ENCODE measurements at places on chromosomes 6 and 20.

DNA sequence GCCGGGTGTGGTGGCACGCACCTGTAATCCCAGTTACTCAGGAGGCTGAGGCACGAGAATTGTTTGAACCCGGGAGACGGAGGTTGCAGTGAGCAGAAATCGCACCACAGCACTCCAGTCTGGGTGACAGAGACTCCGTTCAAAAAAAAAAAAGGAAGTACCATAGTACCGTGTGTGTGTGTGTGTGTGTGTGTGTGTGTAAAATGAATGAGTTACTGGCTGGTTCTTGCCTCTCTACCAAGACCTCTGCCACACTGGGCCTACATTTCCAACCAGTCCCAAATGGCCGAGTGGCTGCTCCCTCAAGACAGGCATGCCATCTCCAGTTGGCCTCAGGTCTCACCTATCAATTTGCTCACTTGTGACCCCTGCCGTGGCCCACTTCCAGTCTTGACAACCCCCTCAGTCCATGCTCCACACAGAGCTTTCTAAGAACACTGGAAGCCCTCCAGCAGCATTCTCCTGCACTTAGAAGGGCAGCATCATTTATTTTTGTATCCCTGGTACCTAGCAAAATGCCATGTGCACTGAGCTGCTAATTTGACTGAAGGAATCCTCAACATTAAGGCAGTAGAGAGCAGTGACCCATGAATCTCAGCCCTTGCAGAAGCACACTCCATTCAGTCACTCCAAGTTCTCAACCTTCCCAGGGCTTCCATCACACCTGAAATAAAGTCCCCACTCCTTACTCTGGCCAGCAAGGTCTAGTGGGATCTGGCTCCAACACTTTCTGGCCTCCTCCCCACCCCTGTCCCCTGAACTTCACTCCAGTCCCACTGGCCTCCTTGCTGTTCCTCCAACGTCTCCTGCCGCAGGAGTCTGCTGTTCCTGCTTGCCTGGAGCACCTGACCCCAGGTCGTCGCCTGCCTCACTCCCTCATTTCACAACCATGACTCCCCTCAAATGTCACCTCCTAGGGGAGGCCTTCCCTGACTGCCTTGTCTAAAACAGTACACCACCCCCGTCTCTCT lies 29.9 kb downstream of the COX4I2 start:
- no peak for DNase-seq

- DNase-seq = no peak
These were observed 123.6 kb upstream of the DST start for GRCh38 chr6:56766139-56766805.

DNA sequence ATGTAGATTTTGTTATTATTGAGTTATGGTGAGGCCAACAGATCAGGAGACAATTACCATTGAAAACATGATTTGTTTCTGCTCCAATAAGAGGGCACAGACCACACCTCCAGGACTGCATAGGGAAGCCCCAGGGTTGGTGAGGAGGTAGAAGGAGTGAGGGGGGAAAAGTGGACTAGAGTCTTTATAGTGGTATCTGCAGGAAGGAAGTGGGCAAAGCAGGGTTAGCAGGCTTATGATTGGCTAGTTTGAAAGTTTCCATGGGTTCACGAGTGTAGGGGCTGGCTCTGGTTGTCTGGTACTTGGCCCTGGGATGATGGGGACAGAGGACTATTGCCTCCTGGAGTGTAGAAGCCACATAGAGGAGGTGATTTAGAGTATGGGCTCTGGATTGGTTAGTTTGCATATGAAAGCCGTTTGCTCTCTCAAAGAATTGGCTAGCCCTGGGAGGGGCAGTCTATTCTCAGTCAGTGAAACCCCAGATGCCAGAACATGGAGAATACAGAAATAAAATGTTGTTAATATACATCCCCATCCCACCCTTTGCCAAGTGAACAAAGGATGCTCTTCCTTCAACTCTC lies 156.6 kb downstream of the KLHL32 start:
- no peak for DNase-seq

DNA sequence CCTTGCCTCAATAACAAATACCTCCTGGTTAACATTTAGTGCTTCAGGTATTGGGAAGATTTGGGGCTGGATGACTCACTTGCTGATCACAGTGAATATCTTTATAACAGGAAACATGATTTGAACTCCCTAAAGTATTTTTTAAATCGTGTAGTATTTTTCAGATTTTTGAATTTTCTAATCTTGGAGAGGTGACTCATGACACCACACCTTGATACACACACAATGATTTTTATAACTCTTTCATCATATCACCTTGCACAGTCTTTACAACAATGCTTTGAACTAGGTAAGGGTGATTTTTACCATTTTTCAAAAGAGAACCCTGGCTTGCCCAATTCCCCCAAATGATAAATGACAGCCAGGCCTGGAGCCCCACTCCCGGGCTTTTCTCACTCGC lies 273.5 kb downstream of the UST start:
- DNase-seq = no peak

DNA sequence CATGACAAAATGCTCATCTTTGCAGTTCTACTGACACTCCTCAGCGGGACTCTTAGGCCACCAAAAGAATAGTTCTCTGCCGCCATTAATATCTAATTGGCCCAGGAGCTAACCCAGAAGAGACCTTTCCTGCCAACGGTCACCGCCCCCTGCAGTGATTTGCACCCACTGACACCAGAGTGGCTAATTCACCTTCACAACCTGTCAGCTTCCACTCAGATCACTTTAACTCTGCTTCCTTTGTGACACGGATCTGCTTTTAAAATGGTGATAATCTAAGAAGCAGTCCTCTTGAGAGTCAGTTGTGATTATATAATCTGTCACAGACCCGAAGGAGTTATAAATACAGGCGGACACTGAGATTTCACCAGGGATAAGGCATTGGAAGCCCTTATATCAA lies 172.8 kb downstream of the FRK start:
- DNase-seq = no peak

- DNase-seq = no peak
These were observed 206.0 kb upstream of the PREP start for GRCh38 chr6:105608711-105609374.

- DNase-seq = no peak
These were observed 657 bp upstream of the LTV1 start for GRCh38 chr6:143842461-143842901.

Data from dorsolateral prefrontal cortex (tissue), 122 donors.